Anterior cingulate cortex (tissue), 58 donors: ENCODE measurements at places on chromosomes 1 and 21.

DNA sequence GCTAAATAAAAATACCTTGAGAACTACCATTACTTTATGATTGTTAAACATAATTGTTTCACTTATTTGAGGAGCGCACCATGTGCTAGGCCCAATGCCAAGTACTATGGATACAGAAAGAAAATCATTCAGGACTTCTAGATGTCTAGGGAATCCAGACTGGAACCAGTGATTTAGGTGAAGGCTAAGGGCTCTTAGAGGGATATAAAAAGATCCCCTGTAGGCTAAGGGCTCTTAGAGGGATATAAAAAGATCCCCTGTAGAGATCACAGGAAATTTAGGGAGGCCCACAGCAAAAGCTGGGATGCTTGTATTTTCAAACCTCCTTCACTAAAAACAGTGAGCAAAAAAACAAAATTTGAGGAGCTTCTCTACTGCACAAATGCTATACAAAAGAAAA is 6.7 kb downstream of the TOR1AIP2 start:
- no peak for DNase-seq

DNA sequence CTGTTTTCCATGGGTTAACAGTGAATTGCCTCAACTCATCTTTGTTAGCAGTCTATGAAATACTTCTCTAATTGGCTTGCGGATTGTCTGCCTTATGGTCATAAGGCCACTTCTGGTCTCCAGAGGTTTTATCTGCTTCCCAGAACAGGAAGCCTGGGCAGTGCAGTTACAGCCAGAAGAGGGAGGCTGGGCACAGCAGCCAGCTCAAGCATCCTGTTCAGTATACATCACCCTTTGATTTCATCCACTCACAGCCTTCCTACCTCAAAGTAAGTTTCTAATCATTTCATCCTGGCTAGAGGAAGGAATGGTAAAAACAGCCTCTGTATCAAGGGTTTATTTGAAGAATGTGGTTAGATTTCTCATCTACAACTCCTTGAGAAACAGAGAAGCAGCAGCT is 311.5 kb upstream of the DEPDC1 start:
- no peak for DNase-seq

DNA sequence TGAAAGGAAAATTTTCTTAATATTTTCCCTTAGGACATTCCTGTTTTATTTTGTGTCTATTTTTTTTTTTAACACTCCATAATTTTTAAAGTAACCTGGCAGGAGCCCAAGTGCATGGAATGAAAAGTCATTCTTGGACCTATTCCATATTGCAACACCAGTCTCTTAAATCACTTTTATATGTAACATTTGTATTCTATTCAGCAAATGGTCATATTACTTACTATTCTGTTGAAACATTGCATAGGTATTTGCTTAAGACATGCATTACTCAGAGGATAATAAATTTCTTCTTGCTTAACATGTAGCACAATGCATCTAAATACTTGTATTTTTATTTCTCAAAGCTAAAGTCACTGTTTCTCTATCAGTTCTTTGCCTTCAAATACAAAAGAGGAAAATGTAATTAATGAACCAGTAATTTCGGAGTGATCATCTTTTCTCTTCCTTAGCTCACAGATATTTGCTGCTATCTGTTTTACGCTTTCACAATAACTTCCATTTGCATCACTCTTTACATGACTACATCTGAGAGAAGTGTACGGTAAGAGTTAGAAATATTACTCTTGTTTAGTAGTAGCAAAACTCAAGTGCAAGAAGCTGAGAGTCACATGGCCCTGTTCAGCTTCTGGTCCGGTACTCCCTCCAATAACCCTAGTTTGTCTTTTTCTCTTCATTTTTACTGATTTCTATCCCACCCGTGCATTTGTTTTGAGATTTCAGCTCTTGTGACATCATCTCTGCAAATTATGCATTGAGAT is 394.8 kb downstream of the USP25 start:
- DNase-seq, result no peak

DNA sequence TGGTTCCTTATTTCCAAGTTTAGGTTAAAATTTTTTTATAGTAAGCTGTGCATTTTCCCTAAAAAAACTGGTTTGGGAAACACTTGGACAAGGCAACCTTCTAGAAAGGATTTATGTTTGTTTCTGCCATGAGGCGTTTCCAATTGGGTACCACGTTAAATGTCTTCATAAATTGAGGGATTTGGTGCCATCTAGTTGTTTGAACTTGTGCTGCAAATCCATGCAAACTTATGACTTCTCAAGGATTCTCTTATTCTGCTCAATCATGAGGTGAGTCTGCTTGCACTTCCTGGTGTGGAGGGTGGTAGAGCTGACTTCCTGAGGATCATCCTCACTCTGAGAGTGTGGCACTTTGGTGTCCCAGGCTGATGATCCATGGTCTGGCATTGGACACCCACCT is 123.3 kb downstream of the PCNX2 start:
- DNase-seq, result no peak

- no peak for DNase-seq
Measured at GRCh38 chr1:85428471-85429089, 36.4 kb downstream of the DDAH1 start.

- no peak for DNase-seq
Measured at GRCh38 chr1:164325786-164326185, 233.2 kb upstream of the PBX1 start.

GRCh38 chr21:36436829-36437744 is 42.8 kb downstream of the CLDN14 start:
- DNase-seq, result no peak

DNA sequence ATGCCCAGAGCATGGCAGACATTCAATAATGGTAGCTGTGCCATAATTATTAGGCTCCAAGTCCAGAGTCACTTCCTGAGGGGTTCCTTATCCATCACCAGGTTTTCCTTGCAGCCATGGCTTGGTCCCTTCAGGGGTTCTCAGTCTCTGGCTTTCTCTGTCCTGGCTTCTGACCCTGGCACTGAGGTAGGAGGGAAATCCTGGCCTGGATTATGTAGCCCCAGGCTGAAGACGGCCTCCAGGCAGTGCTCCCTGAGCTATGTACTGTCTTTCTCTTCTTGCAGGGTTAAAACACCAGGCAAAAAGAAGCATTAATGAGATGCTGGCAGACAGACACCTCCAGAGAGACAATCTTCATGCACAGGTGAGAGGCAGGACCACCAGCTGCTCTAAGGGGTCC is 9.5 kb upstream of the PADI3 start:
- DNase-seq, result no peak

DNA sequence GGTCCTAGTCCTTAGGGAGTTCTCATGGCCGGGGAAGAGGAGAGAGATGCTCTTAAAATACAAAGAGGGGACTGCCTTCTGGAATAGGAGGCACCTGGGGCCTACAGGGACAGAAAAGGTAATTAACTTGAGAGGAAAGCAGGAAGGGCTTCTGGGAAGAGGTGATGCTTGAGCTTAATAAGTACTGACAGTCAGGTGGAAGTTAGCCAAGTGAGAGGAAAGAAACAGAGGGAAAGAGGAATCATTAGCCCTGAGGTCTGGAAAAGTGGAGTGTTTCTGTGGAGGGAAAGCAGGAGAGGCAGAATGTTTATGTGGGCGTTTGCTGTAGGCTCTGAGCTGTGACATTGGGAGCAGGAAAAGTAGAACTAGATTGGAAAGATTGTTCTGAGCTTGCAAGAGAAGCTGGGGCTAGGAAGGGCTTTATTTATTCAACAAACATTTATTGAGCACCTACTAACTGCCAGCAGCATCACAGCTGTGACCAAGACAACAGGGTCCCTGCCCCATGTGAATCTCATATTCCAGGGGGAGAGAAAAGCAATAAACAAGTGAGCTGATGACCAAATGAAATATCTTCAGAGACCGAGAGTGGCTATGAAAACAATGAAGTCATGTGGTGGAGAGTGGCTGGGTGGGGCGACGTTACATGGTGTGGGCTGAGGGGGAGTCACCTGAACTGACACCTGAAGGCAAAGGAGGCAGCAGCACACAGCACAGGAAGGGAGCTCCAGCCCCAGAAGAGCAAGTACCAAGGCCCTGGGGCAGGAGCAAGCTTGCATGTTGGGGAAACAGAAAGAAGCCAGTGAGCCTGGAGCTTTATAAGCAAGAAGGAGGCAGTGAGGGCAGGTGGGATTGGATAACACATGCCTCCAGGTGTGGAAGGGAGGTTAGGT is 4.4 kb upstream of the FNDC5 start:
- no peak for DNase-seq
